Suppressor macrophage treated with lipopolysaccharide for 1 hour (primary cell): ENCODE measurements at places on chromosomes 12 and 14.

DNA sequence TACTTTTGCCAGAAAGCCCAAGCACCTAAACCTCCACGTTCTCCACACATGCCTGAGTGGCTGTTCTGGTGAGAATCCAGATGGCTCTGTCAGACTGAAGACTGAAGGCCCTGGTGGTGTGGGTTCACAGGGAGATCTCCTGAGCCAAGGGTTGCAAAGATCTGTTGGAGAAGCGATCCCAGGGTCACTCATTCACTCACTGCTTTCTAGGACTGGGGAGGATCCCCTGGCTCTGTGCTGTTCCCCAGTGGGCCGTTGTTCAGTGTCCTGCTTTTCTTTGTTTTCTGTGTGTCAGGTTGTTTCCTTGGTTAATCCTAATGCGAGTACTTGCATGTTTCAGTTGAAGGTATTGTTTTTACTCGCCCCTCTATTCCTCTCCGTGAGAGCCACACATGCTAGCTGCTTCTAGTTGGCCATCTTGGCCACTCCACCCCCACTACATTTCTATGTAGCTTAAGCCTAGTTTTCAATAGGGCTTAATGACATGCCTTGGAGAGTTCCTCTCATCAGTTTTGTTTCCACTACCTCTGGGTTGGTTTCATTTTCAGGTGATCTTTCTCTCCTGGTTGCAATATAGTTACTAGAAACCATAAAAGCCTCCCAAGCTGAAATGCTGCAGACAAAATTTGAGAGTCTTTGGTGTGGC lies 144.5 kb upstream of the SLC38A2 start:
- no peak for DNase-seq

- DNase-seq: no peak
Observed at GRCh38 chr12:43329375-43329774, 222.6 kb downstream of the ADAMTS20 start.

GRCh38 chr14:52020161-52020714 lies 30.9 kb downstream of the RTRAF start:
- DNase-seq: no peak

- DNase-seq: no peak
Observed at GRCh38 chr14:26606729-26607312, 9.0 kb upstream of the NOVA1 start.

DNA sequence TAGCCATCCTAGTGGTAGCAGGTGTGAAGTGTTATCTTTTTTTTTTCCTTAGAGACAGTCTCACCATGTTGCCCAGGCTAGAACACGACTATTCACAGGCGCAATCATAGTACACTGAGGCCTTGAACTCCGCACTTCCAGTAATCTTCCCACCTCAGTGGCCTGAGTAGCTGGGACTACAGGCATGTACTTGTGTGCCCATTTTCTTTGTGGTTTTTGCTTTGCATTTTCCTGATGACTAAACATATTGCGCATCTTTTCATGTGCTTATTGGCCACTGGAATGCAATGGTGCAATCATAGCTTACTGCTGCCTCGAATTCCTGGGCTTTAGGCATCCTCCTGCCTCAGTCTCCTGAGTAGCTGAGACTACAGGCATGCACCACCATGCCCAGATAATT lies 33.3 kb upstream of the GCH1 start:
- DNase-seq: no peak

DNA sequence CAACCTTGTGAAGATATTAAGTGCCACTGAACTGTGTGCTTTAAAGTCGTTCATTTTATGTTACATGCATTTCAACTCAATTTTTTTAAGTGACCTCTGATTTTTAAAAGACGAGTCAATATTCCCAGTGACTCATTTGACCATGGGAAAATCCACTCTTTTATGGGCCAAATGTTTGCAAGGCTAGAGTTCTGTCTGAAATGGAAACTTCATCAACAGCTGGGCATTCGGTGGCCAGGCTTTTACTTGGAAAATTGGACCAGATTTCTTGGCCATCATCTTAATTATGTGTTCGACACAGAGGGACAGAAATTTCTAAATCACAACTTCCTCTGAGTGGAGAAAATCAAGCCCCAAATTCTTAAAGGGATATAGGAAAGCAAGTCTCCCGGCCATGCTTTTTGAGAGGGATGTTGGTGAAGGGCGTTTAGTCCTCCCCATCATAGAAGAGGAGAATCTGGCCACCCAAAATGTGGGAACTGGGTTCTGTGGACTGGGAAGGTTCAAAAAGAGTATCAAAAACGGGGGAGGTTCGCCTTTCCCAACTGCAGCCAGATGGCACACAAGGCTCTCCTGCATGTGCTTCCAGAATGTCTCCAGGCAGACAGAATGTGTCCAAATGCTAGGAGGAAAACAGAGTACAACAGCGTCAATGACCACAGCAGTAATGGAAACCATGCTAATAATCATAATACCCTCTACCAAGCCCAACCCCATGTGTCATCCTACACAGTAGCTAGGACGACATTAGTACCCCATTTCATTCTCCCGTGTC lies 40.9 kb upstream of the FZD10 start:
- DNase-seq: no peak

DNA sequence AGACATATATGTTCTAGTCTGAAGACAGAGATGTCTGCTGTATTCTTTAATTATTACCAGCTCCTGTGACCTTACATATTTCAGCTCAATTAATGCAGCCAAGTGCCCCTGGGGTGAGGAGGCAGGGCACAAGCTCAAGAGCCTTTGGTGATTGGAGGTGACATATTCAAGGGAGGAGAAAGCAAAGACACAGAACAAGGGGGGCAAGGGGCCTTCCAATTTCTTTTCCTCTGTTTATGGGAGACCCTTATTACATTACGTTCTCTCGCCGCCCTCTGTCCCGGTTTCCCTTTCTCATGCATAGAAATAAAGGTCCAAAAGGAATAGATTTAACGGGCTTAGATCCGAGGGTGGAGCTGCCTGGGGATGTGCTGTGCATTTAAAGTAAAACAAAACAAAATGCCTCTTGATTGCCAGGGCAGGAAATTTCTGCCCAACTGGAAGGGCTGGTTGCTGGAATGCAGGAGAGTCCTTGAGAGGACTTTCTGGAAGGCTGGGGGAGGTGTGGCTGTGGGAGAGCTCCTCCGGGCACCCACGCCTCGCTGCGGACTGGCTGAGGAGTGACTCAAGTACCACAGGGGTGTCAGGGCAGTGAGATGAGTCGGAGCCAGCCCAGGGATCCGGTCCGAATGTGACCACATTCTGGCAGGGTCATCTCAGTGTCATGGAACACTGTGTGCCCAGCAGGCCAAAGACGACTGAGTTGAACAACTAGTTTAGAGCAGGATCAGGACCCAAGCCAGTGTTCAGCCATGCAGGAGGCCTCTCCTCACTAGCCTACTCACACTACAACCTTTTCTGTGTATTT lies 32.1 kb upstream of the GSG1 start:
- DNase-seq: peak; percentile 57

DNA sequence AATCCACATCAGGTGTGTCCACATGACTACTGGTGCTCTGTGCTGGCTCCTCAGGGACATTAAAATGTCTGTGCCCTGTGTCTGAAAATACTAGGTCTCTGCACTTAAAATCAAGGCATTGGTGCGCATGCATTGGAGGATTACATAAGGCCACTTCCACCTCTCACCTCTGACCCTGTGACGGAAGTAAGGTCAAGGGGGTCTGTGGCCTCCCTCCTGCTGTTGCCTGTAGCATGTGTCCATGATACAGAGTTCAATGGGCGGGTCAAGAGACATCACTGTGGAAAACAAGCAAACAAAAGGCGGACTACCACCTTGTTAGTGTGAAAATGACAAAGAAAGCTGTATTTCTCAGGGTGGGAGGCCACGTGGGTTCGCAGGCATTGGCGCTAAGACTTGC lies 208.6 kb upstream of the PWP1 start:
- no peak for DNase-seq

- DNase-seq: no peak
Observed at GRCh38 chr14:52002542-52002941, 13.2 kb downstream of the RTRAF start.

DNA sequence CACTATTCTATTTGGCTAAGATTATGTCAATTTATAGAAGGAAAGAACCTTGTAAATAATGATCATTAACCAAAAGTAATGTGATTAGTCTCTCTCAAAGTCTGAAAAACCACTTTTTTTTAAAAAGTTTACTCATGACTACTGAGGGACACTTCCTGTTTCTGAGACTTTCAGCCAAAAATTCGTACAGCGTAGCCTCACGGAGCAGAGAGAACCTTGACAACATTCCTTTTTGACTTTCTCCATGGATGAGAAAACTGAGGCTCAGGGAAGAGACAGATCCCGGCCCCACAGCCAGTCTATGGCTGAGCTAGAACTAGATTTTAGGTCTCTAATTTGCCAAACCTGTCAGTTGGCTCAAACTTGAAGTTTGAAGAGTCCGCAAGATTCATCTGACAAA lies 68.2 kb downstream of the DAD1 start:
- peak; percentile 60 for DNase-seq

DNA sequence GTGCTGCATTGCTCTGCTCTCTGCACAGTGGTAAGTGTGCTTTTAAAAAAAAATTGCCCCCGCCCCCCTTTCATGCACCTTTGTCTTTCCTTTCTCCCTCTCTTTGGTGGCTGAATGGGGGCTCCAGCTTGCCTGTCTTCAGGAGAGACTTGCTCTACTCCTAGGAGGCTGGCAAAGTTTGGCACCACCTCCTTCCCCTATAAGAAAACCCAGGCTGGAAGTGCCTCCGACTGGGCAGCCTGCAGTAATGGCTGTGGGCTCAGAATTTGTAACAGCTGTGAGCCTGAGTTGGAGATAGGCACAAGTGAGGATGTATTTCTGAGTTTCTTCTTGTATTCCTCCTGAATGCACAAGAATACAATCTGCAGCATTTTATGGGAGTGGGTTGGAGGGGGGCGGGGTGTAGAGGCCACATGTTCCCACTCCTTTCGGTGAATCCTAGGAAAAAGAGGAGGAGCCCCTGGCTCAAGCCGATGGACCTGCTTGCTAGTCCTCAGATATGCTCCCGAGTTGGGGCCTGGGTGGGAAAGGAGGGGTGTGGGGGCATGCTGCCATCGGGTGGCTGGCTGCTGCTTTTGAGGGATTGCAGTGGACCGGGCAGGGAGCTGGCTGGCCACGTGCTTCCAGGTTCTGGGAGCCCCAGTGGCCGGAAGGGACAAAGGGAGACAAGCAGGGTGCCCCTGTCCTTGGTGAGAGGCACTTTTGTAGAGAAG lies 124.3 kb downstream of the TSPAN9 start:
- DNase-seq: no peak

- DNase-seq: no peak
Observed at GRCh38 chr12:114998750-114999128, 314.8 kb upstream of the TBX3 start.

- DNase-seq: no peak
Observed at GRCh38 chr14:83289896-83290295, 1756.2 kb upstream of the SEL1L start.

DNA sequence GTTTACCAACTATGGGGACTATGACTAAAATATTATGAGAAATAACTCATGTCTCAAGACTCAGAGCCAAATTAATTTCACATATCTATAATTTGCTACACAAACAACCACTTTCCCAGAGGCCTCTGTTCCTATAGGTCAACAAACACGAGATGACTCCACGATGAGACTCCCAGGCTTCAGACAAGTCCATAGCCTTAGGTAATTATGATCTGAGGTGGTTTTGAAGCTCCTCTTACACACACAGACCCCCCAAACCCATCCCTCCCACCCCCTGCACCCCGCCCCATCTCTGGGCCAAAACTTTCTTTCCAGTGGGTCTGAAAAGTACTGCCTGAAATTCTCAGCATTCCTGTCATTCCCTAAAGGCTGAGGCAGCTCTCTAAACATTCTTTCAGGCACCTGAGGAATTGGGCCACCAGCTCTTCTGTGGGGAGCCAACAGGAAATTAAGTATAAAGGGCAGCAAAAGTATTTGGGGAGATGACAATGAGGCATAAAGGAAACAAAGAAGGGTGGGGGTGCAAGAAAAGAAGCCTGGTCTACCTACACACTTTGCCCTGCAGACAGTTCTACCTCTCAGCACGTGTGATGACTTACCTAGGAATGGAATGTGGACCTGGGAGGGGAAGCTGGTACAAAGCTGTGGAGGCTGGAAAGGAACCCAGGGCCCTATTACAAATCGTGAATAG lies 143.6 kb downstream of the PAWR start:
- no peak for DNase-seq

GRCh38 chr12:32305163-32305562 lies 94.2 kb upstream of the FGD4 start:
- peak; percentile 67 for DNase-seq

DNA sequence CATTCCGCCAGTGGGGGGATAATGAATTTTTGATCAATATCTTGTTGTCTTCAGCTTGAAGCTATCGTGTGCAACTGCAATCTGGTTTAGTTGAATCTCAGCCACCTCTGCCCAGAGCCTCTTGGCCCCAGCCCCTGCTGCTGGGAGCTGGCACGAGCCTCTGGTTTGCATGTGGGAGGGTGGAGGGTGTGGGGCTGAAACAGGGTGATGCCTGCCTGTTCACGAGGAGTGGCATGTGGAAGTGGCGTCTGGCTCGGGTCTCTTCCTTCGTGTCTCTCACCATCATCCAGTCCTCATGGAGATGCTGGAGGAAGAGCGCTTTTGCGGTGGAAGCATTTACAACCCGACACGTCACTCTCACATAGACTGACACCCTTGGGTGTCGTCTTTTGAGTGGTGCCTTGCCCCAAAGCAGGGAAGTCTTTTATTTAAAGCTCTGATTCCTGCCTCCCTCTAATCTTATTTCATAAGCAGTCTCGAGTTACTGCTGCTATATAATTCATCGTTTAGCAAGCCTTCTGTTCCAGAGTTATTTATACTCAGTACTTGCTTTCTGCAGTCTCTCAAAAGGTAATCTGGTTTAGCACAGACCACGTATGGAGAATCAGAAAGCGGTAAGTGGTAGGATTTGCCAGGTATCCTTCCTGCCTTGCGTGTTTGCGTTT lies 64.5 kb downstream of the AACS start:
- no peak for DNase-seq

GRCh38 chr12:57893431-57894353 lies 47.2 kb upstream of the CTDSP2 start:
- peak; percentile 93 for DNase-seq

GRCh38 chr14:101972126-101972866 lies 7.9 kb downstream of the DYNC1H1 start:
- peak; percentile 94 for DNase-seq

GRCh38 chr14:60204843-60205774 lies 39.9 kb upstream of the DHRS7 start:
- no peak for DNase-seq

DNA sequence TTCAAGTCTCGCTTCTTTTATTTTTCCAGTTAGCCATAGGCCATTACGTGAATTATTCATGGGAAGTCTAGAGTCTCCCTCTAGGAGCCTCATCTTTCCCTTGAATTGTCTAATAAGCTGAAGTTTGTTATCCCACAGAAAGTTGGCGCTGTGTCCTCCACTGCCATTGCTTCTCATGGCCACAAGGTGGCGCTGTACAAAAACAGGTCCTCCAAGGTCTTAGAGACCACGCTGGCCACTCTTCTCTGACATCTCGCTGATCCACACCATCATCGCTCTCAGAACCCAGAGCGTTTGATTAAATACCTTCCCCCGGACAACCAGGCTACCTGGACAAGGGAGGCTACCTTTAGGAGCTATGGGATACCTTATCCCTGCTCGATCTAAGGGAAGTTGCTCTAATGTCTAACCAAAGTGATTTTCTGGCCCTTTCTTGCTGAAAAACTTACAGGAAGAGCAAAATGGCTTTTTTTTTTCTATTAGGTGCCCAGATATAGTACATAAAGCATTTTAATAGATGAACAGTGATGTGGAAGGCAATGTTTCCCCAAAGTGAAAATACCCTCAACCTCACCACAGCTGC lies 110.0 kb downstream of the CCDC60 start:
- peak; percentile 68 for DNase-seq

- no peak for DNase-seq
Observed at GRCh38 chr12:116196752-116197718, 80.5 kb downstream of the MED13L start.

GRCh38 chr12:122123761-122124145 lies 45.2 kb downstream of the MLXIP start:
- DNase-seq: no peak

GRCh38 chr14:71214241-71214640 lies 307.0 kb downstream of the PCNX1 start:
- no peak for DNase-seq
